ENCODE measurements at places on chromosomes 7 and 10.

DNA sequence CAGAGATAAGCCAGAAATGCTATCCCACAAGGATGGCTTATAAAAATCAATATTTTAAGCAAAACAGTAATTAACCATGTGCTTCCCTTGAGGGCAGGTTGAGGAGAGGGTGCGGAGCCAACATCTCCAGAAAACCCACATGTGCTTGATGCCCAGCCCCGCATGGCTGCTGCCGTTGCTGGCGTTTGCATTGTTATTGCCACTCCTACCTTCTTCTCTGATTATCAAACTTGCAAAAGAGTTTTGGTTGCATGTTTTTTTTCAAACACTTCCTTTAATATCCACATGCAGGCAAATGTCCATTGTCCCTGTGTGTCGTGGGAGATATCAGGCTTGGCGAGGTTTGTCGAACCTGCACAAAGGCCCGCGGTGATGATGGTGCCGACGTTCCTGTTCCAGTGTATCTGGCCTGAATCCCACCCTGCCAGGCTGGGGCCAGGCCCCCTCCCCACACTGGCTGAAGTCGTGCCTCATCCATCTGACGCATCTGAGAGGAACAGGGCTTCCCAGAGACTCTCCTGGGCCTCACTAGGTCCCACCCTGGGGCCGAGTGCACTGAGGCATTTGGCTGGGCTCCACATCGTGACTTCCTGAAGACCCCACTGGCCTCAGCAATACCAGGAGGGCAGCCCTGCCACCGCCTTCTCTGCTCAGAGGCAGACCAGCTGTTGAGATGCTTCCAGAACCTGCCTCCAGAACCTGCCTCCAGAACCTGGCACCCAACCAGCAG lies 40.9 kb downstream of the TCERG1L start:
- no peak for DNase-seq

- no peak for DNase-seq
Measured at GRCh38 chr7:25656581-25657026, 428.3 kb upstream of the NPVF start.

GRCh38 chr10:61078542-61079275 lies 134.7 kb upstream of the RHOBTB1 start:
- DNase-seq: no peak

- DNase-seq: no peak
Measured at GRCh38 chr10:110845756-110846620, 25.7 kb upstream of the PDCD4 start.

GRCh38 chr10:113041841-113042750 lies 92.0 kb downstream of the TCF7L2 start:
- no peak for DNase-seq

DNA sequence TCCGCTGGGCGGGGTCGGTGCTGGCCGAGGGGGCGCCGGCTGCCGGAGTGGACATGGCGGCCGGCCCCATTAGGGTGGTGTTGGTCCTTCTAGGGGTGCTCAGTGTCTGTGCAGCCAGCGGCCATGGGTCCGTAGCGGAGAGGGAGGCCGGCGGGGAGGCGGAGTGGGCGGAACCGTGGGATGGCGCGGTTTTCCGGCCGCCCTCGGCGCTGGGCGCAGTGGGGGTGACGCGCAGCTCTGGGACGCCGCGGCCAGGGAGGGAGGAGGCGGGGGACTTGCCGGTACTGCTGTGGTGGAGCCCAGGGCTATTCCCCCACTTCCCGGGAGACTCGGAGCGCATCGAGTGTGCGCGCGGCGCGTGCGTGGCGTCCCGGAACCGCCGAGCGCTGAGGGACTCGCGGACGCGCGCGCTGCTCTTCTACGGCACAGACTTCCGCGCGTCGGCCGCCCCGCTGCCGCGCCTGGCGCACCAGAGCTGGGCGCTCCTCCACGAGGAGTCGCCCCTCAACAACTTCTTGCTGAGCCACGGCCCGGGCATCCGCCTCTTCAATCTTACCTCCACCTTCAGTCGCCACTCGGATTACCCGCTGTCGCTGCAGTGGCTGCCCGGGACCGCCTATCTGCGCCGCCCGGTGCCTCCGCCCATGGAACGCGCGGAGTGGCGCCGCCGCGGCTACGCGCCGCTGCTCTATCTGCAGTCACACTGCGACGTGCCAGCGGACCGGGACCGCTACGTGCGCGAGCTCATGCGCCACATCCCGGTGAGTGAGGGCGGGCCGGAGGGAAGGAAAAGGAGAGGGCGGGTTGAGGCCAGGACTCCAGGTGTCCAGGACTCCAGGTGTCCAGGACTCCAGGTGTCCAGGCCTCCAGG lies 9.3 kb upstream of the CHCHD1 start:
- DNase-seq: peak; percentile 60

GRCh38 chr10:71266147-71266917 lies 52.7 kb upstream of the SLC29A3 start:
- no peak for DNase-seq

GRCh38 chr7:87426160-87426559 lies 49.3 kb downstream of the ABCB4 start:
- DNase-seq: no peak

DNA sequence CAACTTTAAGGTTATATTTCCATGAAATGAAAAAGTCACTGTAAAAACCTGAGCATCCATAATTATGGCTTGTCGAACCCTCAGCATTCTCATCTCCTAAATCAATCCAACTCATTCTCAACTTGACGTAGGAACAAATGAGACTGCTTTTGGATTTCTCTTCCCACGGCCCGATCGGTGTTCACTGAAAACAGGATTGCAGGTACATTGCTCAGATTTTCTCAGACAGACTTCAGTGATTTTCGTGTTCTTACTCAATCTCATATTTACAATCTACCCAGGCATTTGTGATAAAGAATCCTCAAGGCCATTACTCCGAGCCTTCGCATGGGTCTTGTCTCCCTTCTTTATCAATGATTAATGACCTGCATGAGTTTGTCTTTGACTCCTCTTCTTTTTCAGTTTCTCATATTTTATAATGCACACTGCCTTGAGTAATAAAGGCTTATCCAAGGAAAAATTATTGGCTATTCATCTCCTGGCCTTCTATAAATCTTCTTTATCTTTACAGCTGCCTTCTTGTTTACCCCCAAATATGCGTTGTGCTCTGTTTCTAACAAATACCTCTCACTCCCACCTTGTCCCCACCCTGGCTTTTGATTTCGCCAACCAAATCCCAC lies 90.4 kb upstream of the MYO3A start:
- no peak for DNase-seq

DNA sequence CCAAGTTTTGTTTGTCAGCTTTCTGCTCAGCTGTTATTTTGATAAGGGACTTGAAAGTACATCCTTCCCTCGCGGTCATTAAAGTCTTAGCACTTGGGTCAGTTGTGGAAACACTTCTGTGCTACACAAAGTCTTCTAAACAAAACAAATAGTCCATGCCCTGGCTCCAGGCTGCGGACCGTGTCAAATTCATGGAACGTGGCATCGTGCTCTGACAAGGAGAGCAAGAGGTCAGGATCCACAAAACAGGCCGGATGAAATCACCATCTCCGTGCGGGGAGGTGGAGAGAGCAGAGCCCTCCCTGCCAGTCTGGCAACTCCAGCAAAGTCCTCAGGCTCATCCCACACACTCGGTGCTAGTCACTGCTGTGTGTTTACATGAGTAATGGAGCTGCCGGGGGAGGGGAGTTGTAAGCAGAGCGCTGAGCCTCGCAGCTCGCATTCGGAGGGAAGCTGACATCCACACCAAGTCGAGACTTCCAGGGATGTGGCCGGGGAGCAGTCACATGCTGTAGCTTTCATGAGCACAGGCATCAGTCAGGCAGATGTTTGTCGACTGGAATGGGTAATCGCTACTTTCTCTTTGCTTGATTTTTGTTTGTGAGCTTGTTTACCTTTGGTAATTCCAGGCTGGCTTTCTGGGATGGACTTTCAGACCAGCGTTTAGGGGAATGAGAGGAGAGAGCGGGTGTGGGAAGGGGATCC lies 147.6 kb downstream of the ARID5B start:
- DNase-seq: peak; percentile 46

- DNase-seq: no peak
Measured at GRCh38 chr10:404346-404745, 269.1 kb downstream of the ZMYND11 start.

GRCh38 chr10:132827861-132828539 lies 42.1 kb upstream of the NKX6-2 start:
- DNase-seq: no peak

Measured in NCI-H2227 treated with DMSO at 0.1 percent for 48 hours (cell line).